ENCODE measurements at places on chromosomes 12 and 14.

GRCh38 chr14:105072892-105073719, 7.9 kb upstream of the GPR132 start:
- no peak for DNase-seq

DNA sequence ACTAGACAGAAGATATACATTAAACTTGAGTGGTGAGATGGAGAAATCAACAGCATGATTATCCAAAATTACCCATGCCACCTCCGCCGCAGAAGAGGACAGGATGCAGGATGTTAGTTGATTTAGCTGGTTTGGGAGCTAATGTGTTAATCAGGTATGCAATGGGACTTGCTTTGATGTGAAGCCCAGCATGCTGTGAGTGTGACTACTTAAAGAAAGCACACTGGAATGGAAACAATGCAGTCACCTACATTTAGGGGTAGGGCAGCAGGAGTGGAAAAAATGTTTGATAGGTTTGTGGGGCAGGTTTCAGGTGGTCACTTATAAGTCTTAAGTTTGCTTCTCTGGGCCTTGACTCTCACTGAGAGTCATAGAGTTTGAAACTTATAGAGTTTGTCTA, 170.0 kb upstream of the DAAM1 start:
- no peak for DNase-seq

- DNase-seq: no peak
These were observed 53.9 kb upstream of the NUDT4 start for GRCh38 chr12:93323625-93324329.

DNA sequence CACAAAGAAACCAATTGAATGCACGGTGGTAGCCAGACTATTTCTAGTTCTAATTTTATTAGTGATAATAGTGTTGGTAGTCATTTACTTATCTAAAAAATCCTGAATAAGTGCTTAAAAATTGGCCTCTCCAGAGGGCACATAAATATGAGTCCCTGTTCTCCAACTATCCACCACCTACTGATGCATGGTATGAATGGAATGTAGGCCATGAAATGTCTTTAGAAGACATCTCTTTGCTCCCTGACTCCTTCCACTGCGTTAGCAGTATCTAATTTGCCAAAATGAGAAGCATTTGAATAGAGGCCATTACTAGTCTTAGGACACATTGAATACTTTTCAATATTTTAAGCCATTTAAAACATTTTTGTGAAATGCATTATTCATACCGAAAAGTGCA, 261.7 kb downstream of the LRFN5 start:
- DNase-seq: no peak

- no peak for DNase-seq
These were observed 4.1 kb upstream of the ACTN1 start for GRCh38 chr14:68983191-68983590.

DNA sequence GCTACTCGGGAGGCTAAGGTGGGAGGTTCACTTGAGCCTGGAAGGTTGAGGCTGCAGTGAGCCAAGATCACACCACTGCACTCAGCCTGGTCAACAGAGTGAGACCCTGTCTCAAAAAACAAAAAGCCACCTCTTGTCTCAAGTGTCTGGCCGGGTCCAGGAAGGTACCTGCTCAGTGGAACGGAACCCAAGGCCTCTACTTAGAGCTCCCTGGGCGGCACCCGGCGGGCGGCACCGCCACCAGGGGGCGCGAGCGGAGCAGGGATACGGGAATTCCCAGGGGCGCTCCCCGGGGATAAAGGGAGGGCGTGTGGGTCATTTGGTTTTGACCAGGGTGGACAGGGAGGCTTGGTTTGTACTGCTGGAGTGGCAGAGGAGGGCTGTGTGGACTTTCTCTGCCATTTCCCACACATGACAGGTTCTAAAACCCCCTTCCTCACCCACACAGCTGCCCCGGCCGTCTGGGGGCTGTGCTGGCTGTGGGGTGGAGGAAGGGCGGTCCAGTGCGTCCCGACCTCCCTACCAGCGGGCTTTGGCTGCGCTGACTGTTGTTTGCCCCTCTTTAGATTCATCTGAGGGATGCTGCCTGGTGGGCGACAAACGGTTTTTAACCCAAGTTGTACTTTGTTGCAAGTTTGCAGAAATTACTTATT, 91.4 kb downstream of the SETD3 start:
- DNase-seq: no peak

GRCh38 chr12:121227294-121227693, 17.4 kb downstream of the P2RX4 start:
- DNase-seq: no peak

DNA sequence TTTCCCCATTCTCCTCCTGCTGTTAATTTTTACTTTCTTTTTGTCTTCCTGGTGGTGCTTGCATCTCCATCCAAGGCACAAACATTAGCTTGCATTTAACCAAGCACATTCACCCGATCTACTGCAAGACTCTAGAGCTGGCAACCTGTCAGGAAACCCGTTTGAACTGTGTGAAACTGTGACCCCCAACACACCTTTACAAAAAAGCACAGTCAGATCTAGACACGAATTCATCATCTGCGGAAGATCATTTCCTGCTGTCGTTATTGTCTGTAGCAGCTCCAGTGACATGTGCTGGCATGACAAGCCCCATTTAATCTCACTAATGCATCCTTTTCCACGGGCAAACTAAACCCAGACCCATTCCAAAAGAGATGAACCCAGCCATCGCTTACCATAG, 340.5 kb downstream of the VRK1 start:
- DNase-seq: no peak

DNA sequence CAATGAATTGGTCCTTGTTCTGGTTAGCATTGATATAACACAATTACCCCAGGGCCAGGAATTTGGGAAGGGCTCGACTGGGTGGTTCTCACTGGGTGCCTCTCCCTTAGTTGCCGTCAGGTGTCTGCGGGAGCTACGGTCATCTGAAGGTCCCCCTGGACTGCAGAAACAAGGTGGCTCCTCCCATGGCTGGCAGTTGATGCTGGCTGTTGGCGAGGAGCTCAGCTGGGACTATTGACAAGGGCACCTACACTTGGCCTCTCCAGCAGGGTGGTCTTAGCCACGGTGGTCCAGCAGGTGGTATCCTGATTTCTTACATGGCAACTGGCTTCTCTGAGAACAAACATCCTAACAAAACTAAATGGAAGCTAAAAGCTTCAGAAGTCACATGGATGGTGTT, 41.0 kb upstream of the RGS6 start:
- DNase-seq: no peak

- no peak for DNase-seq
These were observed 30.7 kb downstream of the DTX1 start for GRCh38 chr12:113087193-113087592.

DNA sequence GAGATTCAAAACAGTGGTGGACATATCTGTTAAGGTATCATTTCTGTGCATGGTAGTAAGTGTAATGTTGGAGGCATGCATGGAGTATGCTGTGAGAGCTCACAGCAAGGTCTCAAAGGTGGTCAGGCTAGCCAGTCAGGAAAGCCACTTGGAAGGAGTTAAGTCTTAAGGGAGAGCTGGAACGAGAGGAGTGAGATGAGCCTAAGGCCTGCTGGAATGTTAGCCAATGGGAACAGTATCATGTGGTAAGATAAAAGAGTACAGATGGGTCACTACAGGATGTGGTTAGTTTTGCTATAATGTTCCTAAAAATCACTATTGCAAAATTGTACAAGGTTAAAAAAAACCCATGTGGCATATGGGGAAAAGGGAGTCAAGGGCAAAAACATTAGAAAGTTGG, 311.7 kb upstream of the E2F7 start:
- no peak for DNase-seq

DNA sequence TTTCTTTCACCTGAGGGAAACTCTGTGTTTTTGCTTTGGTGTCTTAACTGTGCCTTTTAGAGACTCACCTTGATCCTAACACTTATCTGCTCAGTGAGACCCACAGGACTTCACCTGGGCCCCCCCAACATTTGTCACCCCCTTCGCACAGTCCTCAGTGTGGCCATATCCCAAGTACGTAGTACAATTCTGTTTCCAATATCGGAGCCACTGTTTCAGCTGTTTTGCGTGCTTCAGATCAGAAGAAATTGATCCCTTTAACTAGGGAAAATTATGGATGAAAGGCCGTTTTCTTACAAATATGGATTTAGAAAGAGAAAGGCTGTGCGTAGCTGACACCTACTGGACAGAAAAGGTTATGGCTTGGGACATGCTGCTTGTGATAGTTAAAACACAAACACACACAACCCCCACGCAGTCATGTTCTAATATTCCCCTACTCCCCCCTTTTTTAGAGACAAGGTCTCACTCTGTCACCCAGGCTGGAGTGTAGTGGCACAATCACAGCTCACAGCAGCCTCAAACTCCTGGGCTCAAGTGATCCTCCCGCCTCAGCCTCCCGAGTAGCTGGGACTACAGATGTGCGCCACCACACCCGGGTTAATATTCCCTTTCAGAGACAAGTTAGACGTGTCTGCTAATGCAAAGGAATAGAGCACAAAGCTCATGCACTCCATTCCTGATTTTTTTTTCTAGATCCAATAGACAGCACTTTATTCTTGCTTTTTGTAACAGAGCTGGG, 3.6 kb upstream of the SLC7A8 start:
- DNase-seq: no peak

GRCh38 chr14:29548948-29549370, 378.7 kb downstream of the PRKD1 start:
- DNase-seq: no peak

DNA sequence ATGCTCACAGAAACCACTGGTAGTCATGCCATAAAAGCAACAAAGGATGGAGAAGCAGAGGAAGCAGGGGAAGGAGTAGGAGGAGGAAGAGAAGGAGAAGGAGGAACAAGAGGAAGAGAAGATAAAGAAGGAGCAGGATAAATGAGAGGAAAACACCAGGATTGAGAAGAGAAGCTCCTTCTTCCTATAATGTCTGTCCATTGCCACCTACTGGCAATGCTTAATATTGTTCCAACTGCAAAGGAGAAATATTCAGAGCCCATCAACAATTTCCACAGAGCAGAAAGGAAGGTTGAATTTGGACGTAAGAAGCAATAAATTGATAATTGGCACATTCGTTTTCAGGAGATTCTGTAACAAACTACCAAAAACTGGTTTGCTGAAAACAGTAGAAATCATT, 898.4 kb downstream of the SLC16A7 start:
- no peak for DNase-seq

DNA sequence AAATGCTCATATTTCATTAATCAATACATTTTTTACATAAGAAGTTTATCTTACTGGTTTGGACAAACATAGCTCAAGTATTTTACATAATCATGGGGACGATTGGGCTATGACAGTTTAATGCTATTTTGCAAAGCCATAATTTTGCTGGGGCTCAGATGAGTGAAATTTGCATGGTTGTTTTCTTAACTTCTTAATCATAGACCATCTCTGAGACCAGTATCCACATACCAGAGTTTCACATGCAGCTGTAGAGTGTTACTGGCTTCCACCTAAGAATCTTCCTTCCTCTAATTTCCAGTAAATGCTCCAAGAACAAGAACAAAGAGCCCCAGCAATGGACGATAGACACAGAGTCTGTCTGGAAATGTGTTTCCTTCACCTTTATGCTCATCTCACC, 303.0 kb upstream of the TMEM132C start:
- DNase-seq: no peak

- no peak for DNase-seq
These were observed 129.9 kb upstream of the GRIN2B start for GRCh38 chr12:14111230-14111865.

DNA sequence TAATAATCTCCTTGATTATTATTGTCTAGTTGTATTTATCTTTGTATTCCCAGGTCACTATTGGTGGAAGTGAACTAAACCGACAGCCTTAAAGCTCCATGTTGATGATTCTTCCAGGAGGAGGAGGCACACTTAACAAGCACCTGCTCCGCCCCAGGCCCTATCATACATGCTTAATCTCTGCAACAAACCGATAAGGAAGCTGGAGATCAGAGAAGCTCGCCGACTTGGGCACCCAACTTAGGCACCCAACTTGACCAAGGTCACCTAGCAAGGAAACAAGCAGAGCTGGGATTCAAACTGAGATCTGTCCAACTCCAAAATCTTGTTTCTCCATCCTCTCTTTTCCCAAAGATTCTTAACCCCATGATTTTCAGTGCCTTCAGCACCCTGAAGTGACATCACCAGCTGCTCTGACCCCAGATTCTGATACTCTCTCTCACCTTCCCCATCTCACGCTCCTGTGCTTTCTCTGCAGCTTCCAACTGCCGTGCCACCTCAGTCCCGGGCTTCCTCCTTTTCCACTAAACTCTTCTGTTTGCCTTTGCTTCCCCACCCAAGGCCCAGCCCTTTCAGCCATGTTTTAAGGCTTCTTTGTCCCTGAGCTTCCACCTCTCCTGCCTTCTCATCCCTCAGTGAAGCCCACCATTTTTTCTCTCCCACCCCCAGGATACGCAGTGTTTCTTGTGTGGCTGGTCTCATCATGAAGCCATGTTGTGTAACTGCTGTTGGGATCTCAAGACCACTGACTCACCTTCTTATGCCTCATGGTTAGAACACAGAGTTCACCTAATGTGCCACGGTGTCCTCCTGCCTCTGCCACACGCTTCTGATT, 6.6 kb upstream of the KRT18 start:
- DNase-seq: no peak

- DNase-seq: no peak
These were observed 20.9 kb downstream of the AKAP6 start for GRCh38 chr14:32350020-32350419.

- no peak for DNase-seq
These were observed 17.2 kb upstream of the NRXN3 start for GRCh38 chr14:78153064-78153341.

Measured in stimulated activated CD4-positive, alpha-beta T cell treated with anti-CD3 and anti-CD28 coated beads, Interleukin-1b, Interleukin-23, amount 100 ng/mL, for 1 hour (primary cell).